ENCODE measurements at places on chromosomes 1 and 21. TPM values are rescaled to one million over a fixed set of nuclear protein-coding genes. Genes with fewer than 3 reads are reported as not detected.

ZNF648 gene
- total RNA-seq: not detected

B4GALT2 gene
- total RNA-seq: 8.1 TPM

RGS8 gene
- total RNA-seq: not detected

TEDDM1 gene
- not detected for total RNA-seq

LCA5L gene
- 0.86 TPM for total RNA-seq

SH2D2A gene
- 2.3 TPM for total RNA-seq

GRCh38 chr1:25046194-25046532 lies 116.1 kb upstream of the RUNX3 start:
- H3K4me1 ChIP-seq: peaks cover 8% of the 10 kb centered on the region
- H3K27ac ChIP-seq: no peak overlapping the region
- H3K4me3 ChIP-seq: no peak overlapping the region

DNA sequence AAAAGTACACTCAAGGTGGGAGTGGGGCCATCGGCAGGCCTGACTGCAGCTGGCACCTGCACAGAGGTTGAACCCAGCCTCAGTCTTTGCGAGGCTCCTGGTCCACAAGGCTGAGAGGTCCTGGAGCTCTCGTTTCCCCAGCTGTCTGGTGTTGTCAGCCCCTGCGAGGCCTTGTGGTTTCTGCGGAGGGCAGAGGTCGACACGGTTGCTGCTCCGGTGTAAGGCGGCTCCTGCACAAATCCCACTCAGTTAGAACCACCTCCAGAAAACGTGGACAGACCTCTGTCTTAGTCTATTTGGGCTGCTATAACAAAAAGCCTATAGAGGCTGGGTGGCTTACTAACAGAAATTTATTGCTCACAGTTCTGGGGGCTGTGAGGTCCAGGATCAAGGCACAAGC lies 5.8 kb downstream of the KIAA1614 start:
- no peak for DNase-seq
- H3K27me3 ChIP-seq: peaks cover 26% of the 10 kb centered on the region
- H3K4me3 ChIP-seq: no peak overlapping the region
- H3K36me3 ChIP-seq: no peaks in the 10 kb centered on the region
- H3K4me1 ChIP-seq: peaks cover 6% of the 10 kb centered on the region

DNA sequence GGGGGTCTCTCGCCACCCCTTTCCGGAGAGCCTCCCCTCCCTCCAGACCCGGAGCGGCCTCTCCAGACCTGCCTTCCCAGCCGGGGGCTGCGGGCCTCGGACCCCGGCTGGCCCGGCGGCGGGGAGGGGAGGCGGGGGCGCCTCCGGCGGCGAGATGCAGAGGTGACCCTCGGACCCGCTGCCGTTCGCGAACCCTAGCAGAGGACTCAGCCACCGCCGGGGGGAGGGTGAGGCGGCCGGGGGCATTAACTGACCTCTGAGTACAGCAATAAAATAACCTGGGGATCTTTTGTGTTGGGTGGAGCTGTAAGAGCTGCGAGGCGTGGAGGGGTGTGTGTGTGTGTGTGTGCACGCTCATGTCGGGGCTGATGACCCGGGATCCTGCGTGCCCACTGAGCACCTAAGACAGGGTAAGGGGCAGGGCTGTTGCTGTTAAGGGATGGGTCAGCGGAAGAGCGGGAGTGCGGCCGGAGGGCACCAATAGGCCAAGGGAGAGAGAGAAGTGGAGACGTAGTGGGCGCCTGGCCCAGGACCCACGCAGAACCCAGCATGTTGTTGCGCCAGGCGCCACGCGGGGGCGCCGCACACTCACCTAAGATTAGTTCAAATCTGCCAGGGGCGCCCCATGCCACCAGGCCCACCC lies 6.3 kb downstream of the HAPLN2 start:
- peaks cover 32% of the 10 kb centered on the region for H3K27me3 ChIP-seq
- peaks cover 12% of the 10 kb centered on the region for H3K4me1 ChIP-seq
- H3K4me3 ChIP-seq: peak overlapping the region; percentile 74
- no peaks in the 10 kb centered on the region for H3K36me3 ChIP-seq

DNA sequence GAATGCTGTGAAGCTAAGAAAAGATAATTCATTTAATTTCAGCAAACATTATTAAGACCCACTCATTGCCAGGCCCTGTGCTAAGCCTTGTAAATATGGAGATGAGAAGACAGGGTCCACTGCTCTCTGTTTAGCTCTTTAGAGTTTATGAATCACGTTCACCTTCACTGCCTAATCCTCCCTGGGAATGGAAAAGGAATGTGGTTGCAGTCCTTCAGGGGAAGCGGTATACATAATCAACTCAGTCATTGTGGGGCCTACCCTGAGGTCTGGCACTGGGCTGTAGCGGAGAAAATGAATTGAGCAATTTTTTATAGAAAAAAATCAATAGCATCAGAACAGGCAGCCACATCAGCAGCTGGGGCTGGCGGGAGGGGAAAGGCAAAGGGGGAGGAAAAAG lies 412.1 kb upstream of the NFIA start:
- H3K36me3 ChIP-seq: no peaks in the 10 kb centered on the region
- H3K4me1 ChIP-seq: no peaks in the 10 kb centered on the region
- no peaks in the 10 kb centered on the region for H3K27me3 ChIP-seq
- no peak overlapping the region for H3K27ac ChIP-seq
- H3K4me3 ChIP-seq: no peak overlapping the region

DNA sequence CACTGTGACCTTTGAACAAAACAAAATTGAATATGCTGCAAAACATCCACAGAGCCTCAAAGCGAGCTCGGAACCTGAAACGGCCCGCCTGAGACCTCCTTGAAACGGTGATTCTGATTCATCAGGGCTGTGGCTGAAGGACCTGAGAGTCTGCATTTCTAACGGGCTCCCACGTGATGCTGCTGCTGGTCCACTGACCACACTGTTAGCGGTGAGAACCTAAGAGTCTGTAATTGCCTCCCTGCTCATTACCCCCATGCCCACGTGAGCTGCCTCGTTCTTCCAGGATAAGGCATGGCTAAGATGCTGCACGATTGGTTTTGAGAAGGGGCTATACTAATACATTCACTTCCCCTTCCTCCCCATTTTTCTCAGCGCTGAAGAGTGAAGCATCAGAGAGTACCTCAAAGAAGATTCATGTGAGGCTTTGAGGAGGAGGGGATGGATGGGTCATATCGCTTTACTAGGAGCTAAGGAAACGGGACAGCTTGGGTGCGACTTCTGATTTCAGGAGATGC lies 9.7 kb downstream of the TLR5 start:
- H3K4me1 ChIP-seq: peaks cover 14% of the 10 kb centered on the region
- DNase-seq: no peak
- H3K4me3 ChIP-seq: peak overlapping the region; percentile 55
- no peaks in the 10 kb centered on the region for H3K36me3 ChIP-seq
- H3K27me3 ChIP-seq: peaks cover 63% of the 10 kb centered on the region

- H3K36me3 ChIP-seq: no peaks in the 10 kb centered on the region
- peaks cover 21% of the 10 kb centered on the region for H3K27me3 ChIP-seq
- peaks cover 19% of the 10 kb centered on the region for H3K4me1 ChIP-seq
- no peak for DNase-seq
- H3K27ac ChIP-seq: no peak overlapping the region
- H3K4me3 ChIP-seq: no peak overlapping the region
Observed at GRCh38 chr1:204282761-204283221, 69.0 kb upstream of the GOLT1A start.

DNA sequence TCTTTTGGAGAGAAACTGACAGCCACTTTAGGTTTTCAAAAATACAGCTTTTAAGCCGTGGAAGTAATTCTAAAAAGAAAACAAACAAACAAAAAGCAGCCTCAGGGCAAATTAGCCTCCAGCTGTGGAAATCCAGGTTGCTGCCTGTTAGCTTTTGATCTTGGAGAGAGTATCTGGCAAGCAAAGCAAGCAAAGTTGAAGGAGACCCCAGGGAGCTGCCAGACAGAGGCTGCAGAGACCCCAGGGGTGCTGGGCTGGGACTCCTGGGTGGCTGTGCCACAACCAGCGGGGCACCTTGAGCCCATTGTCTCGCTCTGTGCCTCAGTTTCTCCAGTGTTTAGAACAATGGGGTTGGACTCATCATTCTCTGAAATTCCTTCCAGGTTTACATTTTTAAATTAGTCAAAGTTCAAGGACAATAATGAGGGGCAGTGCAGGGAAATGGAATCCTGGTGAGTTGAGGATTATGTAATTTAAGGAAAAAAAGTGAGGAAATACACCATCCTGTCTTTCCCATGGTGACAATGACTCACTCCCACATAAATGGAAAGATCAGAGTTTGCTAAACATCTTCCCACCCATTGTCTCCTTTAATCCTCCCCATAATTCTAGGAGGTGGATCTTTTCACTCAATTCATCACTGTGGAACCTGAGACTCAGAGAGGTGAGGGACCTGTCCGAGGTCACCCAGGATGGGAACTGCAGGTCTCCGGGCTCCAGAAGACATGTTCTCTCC lies 480.5 kb downstream of the MATN1 start:
- peaks cover 18% of the 10 kb centered on the region for H3K27me3 ChIP-seq
- H3K4me3 ChIP-seq: no peak overlapping the region
- H3K27ac ChIP-seq: no peak overlapping the region
- H3K4me1 ChIP-seq: no peaks in the 10 kb centered on the region
- H3K36me3 ChIP-seq: no peaks in the 10 kb centered on the region

DNA sequence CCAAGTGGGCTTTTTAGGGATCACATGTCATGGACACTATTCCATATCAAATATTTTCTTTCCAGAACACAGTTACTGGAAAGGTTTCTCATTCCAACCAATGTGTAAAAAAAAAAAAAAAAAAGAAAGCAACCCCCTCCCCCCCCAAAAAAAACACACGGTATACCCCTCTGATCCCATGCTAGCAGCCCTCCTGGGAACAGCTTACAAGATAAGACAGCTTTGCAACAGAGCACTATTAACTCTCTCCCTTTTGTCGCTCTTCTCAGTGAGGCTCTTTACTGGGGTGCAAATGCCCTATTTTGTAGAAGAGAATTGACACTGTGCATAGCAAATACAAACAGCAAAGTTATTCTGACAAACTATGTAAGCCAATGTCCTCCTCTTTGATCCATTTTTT lies 161.2 kb downstream of the NTMT2 start:
- no peaks in the 10 kb centered on the region for H3K4me1 ChIP-seq
- H3K4me3 ChIP-seq: no peak overlapping the region
- no peak for DNase-seq
- H3K36me3 ChIP-seq: no peaks in the 10 kb centered on the region
- peaks cover 5% of the 10 kb centered on the region for H3K27me3 ChIP-seq

GRCh38 chr1:54624466-54625464 lies 1.4 kb upstream of the FAM151A start:
- peaks cover 4% of the 10 kb centered on the region for H3K27me3 ChIP-seq
- no peak overlapping the region for H3K27ac ChIP-seq
- no peaks in the 10 kb centered on the region for H3K36me3 ChIP-seq
- H3K4me1 ChIP-seq: no peaks in the 10 kb centered on the region

DNA sequence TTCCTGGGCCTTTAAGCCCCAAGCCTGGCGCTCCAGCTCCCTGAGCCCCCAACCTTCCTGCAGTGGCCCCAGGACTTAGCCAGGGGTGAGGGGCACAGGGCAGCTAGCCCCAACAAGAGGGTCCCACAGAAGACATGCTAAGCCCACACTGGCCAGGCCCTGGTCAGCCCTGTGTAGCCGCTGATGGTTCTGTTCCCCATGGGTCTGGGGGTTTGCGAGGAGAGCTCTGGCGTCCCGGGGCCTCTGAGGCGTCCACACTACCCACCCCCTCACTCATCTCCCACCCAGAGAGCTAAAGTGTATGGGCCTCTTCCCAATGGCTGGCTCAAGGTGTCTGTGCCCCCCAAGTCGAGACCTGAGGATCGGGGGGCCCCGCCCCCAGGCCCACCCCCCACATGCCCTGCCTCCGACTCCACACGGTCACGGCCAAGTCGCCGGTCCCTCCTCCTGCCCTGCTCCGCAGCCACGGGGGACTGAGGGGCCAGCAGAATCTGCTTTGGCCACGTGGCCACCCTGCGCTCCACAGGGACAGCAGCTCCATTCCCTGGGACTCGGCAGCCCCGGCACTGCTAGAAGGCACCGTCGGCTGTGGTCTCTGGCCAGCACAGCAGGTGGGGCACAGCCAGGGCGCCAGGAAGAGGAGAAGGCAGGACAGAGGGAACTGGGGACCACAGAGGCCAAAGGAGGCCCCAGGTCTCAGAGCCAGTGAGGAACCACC lies 7.8 kb downstream of the TNFRSF18 start:
- H3K27me3 ChIP-seq: no peaks in the 10 kb centered on the region
- H3K36me3 ChIP-seq: peaks cover 3% of the 10 kb centered on the region

GRCh38 chr1:169514566-169515270 lies 29.0 kb upstream of the SLC19A2 start:
- no peak overlapping the region for H3K27ac ChIP-seq
- no peaks in the 10 kb centered on the region for H3K36me3 ChIP-seq
- no peak overlapping the region for H3K4me3 ChIP-seq
- no peaks in the 10 kb centered on the region for H3K27me3 ChIP-seq

DNA sequence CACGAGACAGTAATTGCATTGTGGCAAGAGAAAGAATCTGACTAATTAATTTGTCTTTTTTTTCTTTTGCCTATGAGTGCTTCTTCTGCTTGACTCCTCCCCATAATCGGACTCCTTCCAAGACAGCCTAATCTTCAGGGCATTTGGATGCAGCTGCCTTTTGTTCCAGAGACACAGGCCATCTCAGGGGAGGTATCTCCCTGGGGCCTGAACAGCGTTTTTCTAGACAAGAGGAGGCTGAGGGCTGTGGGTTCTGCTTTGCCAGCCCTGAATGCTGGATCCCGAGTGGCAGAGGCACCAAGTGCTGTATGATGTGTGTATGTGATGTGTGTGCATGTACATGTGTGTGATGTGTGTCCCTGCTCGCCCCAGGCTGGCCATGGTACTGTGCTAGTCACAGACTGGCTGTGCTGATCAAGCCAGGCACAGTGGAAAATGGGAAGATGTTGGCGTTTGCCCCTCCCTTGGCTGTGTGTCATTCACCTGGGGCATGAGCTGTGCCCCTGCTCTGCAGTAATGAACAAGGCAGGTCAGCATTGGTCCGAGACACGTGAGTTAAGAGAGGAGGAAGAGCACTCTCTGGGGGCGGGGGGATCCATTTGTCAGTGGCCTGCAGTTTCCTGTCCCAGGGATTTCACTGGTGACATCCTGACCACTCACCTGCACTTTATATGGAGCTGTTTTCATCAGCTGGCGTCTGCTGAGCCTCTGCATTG lies 77.2 kb downstream of the ADARB1 start:
- H3K27me3 ChIP-seq: no peaks in the 10 kb centered on the region
- H3K36me3 ChIP-seq: peaks cover 25% of the 10 kb centered on the region
- H3K4me1 ChIP-seq: peaks cover 41% of the 10 kb centered on the region
- peak overlapping the region; percentile 26 for H3K27ac ChIP-seq

DNA sequence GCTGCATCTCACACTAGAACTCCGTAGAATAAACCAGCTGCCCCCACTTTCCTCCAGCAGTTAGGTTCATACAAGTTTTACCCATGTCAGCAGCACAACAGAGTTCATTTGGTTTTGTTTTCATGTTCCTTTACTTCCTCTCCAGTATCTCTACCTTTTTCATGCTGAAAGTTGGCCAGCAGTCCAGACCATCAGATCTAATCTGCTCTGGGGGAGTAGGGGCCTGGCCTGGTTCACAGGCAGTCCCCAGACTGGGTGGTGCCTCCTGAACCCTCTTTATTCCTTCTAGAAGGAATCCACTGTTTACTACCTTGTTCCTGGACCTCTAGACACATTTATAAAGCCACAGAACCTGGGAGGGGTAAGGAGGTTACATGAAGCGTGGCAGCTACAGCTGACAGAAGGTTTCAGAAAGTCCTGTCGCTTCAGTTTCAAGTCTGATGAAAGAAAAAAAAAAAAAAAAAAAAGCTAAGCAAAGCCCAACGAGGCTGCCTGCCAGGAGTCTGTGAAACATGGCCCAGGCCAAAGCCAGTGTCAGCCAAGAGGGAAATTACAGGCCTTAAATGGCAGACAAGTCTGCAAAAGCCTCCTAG lies 184.6 kb upstream of the JUN start:
- DNase-seq: peak; percentile 46
- no peaks in the 10 kb centered on the region for H3K27me3 ChIP-seq
- no peaks in the 10 kb centered on the region for H3K36me3 ChIP-seq
